Astrocyte of the spinal cord (primary cell): ENCODE measurements at places on chromosomes 3 and 15.

- DNase-seq = no peak
Observed at GRCh38 chr15:51327081-51327480, 11.3 kb downstream of the CYP19A1 start.

GRCh38 chr3:106725566-106725965 lies 651.7 kb upstream of the CCDC54 start:
- no peak for DNase-seq

DNA sequence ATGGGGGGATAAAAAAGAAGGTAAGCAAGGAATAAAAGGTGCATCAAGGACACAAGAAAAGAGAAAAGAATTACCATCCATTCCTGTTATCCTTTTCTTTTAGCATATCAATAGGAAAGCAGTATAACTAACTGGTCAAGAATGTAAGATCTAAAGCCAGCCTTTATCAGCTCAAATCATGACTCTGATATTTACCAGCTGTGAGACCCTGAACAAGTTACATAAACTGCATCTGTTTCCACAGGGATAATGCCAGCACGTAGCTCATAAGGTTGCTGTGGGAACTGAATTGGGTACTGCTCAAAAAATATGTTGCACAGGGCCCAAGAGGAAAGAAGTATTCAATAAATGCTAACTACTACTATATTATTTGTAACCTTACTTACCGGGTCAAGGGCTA lies 1092.2 kb upstream of the CFAP20DC start:
- no peak for DNase-seq

- no peak for DNase-seq
Observed at GRCh38 chr3:143090486-143090885, 29.1 kb upstream of the CHST2 start.

DNA sequence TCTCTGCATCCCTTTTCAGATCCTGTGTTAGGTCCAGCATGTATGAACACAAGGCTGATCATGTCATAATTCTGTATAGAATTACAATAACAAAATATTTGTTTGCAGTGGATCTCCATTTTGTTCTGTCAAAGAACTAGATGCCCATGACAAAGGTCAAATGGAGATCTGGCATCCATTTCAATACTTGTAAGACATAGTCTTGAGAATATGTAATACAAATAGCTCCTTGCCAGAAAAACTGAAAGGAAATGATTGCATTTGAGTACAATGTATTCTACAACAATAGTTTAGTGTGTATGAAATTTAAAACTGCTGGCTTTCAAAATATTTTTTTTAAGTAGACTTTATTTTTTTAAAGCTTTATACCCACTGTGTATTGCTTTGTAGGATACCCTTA lies 101.1 kb downstream of the CMSS1 start:
- no peak for DNase-seq

GRCh38 chr3:165827883-165828282 lies 9.3 kb downstream of the BCHE start:
- DNase-seq = no peak

GRCh38 chr3:81531263-81531662 lies 230.2 kb downstream of the GBE1 start:
- no peak for DNase-seq

DNA sequence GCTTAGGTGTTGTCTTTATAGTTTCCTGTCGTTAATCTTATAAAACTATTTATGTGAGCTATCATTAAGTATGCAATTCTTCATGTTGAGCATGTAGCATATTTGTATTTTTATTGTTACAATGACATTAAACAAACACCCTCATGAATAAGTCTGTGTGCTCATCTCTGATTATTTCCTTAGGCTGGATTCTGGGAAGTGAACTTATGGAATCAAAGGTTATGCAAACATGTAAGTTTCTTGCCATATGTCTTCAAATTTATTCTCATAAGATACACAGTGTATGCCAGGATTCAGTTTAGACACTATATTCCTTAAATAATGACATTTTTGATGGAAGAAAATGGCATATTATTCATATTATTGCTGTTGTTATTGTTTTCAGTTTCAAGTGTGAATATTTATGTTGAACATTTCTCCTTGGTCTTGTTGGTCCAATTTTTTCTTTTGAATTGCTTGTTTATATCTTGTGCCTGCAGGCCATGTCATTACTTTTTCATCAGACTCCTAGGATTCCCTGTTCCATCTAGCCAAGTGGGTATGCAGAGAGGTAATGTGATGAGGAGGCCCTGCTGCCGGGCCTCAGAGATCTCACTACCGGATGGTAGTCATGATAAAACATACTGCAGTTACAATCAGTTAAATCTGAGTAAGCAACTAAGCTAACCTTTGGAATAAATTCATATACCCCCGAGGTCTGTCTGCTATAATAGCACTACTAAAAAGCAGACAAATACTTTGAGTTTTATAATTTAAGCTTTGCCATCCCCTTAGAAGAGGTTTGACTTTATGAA lies 684.3 kb upstream of the SGO1 start:
- DNase-seq = no peak

DNA sequence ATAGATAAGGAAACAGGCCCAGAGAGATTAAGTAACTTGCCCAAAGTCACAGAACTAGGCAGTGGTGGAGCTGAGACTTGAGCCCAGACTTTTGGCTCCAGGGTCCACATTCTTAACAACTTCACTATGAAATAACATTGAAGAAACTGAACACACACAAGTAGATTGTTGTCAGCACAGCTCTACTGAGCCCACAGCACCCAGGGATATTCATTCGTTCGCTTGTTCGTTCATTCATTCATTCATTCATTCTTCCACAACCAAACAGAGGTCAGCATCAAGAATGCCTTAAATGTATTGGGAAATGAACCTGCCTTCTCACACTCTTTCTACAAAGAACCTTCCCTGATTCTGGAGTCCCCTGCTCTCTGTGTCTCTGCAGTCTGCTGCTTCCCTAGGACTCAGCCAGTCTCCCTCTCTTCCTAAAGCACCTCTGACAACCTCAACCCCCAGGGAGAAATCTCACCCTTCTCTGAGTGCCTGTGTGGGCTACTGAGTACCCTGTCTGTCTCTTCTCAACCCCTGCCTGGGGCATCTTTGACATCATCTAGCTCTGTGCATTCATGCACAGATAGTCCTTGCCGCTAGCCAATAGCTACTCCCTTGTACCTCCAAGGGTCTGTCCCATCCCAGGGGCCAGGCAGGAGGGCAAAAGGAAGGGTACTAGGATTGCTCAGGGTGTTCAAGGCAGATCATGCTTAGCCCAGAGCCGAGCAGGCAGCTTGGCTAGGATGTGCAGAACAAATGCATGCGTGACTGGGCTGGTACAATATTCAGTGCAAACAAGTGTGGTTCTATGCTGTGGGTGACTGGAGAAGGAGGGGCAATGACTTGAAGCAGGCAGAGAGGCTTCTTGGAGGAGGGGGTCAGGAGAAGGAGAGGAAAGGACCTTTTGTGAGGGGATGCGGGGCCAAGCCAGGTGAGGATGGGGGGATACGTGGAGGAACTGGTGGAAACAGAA lies 3.4 kb downstream of the LINGO1 start:
- no peak for DNase-seq

DNA sequence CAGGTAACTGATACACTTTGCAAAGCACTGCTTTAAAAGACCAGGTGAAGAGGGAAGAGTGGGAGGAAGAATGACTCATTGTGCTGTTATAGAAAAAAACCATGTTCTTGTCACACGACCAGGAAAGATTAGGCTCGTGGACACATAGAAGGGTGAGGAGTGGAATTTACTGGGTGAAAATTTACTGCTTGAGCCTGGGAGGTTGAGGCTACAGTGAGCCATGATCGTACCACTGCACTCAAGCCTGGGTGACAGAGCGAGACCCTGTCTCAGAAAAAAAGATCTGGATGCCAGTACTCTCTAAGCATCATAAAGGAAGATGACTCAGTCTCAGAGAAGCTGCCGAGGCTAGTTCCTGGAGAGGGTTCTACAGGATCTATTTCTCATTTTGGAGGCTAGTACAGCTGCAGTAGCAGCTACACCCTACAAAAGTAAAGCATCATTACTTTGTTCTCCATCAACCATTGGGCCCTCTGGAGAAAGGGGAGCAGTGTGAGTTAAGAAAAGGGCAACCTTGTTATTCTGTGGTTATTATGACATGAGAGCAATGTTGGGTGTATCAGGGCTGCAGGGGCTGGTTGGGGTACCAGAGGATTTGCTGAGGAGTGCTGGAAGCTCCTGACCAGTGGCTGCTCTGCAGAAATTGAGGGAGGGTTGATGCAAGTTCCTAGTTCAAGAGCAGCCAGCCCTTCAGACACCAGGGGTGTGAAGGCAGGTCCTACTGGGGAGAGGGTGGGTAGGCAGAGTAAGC lies 75.4 kb downstream of the CMTM8 start:
- peak; percentile 53 for DNase-seq

- no peak for DNase-seq
Observed at GRCh38 chr3:126962756-126963155, 20.2 kb upstream of the PLXNA1 start.

GRCh38 chr15:90845201-90845949 lies 23.0 kb upstream of the FURIN start:
- DNase-seq = peak; percentile 86

- peak; percentile 35 for DNase-seq
Observed at GRCh38 chr15:36156879-36157427, 422.5 kb upstream of the CDIN1 start.

DNA sequence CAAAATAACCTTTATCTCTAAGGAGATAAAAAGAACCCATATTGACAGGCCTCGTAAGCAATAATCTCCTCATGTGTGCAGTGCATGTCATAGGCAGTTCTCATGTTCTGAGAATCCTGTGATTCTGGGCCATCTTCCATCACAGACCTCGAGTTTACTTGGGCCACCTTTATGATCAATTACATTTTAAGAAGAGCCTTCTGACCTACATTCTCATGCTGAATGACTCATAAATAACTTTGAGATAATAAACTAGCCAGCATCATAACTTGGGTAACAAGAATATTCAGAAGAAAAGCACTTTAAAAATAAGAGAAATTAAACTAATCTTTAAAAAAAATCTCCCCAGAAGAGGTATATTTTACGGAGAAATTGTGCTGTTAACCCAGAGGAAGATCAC lies 310.7 kb upstream of the ZNF717 start:
- DNase-seq = peak; percentile 14

GRCh38 chr3:101279162-101279561 lies 41.2 kb downstream of the IMPG2 start:
- DNase-seq = peak; percentile 12

DNA sequence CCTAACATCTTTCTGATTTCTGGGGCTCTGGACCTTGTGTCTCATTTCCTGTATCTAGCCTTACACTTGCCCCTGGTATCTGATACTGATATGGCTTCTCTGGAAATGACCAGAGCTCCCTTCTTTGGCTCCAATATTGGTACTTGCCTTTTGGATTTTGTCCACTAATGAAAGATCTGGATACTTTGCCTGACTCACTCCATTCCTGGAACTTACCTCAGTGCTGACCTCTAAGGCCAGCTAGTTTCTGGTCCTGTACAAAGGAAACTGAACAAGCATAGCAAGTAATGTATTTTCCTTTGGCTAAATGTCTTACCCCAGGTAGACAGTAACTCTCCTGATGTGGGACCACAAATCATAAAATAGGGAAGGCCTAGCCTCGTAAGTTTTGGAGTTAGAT lies 93.8 kb upstream of the SLC4A7 start:
- peak; percentile 53 for DNase-seq

DNA sequence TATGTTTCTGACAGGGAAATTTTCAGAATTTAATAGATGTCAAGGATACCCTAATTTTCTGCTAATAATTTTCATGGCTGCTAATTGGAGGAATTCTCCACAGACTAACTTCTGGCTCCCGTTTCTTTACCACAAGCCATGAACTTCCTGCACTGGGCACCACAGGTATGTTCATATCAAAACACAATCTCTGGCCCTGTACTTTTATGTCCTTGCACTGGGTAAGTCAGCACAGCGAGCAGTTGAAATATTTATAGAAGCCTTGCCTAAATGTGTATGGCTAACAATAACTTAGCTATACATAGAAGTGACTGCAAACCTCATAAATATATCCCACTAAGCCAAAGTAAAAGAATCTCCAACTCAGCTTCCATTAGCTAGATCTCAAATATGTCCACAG lies 246.9 kb downstream of the ZIC1 start:
- DNase-seq = peak; percentile 67

DNA sequence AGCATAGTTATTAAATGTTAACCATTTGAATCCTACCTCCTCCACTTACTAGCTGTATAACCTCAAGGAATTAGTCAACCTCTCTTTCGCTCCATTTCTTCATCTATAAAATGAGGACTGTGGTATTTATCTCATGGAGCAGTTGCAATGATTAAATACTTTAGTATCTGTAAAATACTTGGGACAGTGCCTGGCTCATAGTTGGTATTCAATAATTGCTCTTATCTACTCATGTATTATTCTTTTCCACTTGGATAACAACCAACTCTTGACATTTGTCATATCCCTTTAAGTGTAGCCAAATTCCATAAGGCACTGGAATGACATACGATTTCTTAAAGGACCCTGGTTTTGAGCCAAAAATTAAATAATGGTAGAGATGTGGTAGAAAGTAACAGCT lies 72.0 kb downstream of the FSIP1 start:
- DNase-seq = no peak

- no peak for DNase-seq
Observed at GRCh38 chr3:119944091-119944490, 150.2 kb downstream of the GSK3B start.

DNA sequence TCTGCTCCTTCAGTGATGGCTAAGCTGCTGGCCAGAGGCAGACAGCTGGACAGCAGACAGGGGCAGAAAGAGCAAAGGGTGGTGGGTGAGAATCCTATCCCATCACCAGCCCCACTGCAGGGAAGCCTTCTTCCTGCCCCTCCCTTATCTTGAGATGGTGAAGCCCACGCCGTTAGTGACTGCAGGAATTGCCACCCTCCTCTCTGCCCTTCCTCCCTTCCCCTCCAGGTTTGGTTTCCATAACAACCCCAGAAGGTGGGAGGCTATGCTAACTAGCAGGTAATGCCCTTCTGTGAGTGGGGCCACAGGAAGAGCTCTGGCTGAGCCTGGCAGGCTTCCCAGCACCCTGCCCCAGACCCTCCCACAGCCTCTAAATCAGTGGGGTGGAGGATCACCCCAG lies 32.8 kb downstream of the SCN5A start:
- no peak for DNase-seq

DNA sequence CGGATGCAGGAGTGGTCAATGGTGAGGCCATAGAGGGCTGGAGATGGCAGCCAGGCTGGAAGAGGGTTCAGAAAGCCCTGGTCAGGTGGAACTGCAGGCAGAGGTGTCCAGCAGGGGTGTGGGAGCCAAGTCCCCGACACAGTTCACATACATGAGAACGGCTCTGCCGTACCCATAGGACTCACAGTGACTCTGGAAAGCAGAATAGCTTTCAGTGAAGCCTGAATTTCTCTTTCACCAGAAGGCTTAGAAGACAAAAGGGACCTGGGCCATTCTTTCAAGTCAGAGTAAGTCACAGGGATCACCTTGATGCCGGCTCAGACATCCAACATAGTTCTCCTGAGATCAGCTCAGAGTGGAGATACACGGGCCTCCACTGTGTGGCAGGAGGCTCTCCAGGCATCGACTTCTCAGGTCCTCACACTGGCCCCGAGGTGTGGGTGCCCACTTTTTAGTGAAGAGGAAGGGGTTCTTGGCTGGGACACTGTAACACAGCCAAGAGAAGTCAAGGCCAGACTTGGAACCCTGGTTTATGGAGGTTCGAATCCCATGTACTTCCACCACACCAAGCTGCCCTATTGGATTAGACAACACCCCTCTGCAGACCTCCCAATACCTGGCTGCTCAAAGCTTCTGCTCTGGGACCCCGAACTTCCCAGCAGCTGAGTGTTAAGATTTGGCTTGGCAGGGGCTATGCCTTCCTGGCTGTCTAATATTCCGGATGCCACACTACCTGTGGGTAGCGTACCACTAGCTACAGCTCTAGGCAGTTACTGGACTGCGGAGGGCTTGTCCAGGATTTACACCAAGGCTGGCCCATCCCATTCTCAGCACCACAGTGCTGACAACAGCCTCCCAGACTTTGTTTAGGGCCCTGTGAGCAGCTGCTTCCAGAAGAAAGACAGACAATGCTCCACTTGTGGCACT lies 40.4 kb upstream of the RAB6B start:
- no peak for DNase-seq
